Stimulated activated CD4-positive, alpha-beta T cell treated with anti-CD3 and anti-CD28 coated beads, Interleukin-4, amount 100 ng/mL, for 1 hour (primary cell): ENCODE measurements at places on chromosomes 12 and 14.

- DNase-seq, result no peak
Observed at GRCh38 chr12:32718926-32719325, 36.8 kb downstream of the YARS2 start.

DNA sequence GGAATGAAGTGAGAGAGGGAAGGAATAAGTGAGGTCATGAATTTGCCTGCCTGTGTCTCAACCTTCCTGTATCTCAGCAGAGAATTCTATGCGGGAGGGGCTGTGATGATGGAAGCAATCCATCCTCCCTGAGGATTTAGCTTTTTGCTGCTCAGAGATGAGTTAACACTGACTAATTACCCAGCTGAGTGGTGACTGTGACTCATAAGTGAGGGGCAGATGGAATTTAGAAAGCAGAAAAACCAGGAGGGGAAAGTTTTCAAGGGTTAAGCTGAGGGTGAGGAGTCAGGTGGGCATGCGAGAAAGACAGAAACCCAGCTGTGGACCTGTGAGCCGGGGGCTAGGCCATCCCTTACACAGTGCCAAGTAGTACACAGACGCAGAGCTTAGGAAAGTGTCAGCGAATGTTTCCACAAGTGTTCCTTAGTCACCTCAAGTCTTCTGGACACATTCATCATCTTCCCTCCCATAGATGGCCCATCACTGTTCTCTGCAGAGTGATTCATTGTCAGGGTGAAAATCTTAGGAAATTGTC lies 277.9 kb downstream of the IPO8 start:
- no peak for DNase-seq

DNA sequence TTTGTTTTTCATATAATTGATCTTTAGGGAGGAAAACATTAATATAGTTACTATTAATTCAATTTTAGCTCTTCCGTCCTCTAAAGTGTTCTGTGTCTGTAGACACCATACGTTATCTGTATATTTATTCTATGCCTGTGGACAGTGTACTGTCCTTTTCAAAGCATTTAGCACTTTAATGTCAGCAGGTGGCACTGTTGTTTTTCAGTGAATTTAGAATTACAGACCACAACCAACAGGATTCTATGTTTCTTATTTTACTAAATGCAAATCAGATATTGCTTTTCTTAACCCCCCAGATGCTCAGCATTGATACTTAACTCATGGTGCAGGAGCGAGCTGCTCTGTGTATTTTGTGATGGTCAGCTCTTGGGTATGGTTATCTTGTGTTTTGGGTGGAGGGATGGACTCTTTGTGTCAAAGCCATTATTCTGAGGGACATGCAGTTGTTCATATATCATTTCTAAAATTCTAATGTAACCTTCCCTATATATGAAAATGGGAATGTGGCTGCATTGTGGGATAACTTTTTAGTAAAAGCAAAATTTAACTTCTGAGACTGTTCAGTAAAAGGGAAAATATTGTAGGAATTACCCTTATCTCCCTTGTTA lies 65.2 kb downstream of the PAPOLA start:
- no peak for DNase-seq

GRCh38 chr12:22670762-22671161 lies 45.8 kb downstream of the ETNK1 start:
- DNase-seq, result no peak

DNA sequence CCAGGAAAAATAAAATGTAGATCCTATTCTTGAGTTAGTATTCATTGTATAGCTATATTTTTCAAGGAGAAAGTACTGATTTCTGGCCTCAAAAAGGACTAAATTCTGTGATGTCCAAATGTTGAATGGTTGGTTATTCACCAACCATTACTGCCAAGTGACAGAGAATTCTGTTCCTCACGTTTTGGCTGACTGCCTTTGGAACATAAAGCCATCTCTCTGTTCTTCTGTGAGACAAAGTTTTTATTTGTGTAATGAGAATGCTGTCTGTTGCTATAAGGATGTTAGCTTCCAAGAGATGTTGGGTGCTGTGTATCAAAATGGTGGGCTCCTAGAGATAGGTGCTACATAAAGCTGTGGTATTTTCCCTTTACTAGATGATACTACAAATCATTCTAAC lies 9.3 kb downstream of the ZNF410 start:
- DNase-seq, result no peak

GRCh38 chr14:96154900-96155299 lies 49.7 kb upstream of the BDKRB2 start:
- no peak for DNase-seq

DNA sequence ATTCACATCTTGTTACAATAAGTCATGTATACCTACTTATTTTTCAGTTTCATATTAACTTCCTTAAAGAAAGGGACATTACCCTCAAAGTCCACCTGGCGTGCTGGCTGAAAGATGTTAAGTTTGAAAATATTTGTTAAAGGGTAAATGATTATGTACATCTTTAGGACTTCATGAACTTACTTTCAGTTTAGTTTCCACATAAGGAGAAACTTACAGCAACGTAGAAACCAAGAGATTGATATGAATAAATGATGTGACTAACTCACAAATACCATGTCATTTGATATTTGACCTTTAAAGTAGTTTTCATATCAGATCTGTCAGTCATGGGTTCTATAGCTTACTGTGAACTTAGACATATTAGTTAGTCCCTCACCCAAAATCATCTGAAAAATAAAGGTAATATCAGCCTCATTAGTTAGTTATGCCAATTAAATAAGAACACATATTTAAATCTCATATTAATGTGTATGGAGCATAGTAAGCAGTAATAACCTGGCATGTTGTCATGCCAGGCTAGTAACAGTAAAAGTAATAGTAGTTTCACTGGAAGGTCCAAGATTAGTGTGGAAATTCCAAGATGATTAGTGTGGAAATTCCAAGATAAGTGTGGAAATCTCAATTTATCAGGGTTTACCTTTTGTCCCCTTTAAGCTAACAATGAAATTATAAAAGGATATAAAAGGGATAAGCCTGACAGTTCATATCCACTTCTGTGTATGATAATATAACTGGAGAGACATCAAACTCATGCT lies 1.9 kb upstream of the CLEC2D start:
- DNase-seq, result no peak

DNA sequence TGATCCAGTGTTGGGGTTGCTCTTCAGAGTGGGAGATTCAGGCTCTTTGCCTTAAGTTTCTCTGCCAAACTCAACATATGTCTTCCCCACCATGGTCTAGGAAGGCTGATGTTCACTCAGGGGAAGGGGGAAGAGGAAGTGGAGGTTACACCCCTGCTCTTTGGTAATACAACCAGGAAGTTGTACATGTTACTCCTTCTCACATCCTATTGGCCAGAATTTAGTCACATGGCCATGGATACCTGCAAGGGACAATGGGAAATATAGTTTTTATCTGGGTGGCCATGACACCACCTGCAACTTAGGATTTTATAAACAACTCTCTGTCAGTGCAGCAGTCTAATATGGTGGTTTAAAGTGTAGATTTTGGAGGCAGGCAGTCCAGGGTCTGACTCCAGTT lies 150.9 kb downstream of the TBX5 start:
- no peak for DNase-seq

DNA sequence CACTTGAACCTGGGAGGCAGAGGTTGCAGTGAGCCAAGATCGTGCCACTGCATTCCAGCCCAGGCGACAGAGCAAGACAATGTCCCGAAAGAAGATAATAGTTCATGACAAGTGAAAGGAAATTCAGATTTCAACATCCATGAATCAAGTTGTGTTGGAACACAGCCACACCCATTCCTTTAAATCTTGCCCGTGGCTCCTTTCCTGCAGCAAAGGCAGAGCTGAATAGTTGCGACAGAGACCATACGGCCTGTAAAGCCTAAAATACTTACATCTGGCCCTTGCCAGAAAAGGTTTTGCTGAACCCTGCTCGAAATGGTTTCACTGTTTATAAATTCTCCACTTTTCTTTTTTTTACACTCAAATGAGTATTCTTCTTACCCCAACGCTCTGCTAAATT lies 17.7 kb upstream of the ITPK1 start:
- no peak for DNase-seq

- no peak for DNase-seq
Observed at GRCh38 chr12:123782997-123783792, 21.1 kb downstream of the DNAH10 start.

GRCh38 chr14:22819151-22819988 lies 4.1 kb upstream of the SLC7A7 start:
- DNase-seq, result no peak

- no peak for DNase-seq
Observed at GRCh38 chr12:87025976-87026375, 769.8 kb upstream of the MGAT4C start.

DNA sequence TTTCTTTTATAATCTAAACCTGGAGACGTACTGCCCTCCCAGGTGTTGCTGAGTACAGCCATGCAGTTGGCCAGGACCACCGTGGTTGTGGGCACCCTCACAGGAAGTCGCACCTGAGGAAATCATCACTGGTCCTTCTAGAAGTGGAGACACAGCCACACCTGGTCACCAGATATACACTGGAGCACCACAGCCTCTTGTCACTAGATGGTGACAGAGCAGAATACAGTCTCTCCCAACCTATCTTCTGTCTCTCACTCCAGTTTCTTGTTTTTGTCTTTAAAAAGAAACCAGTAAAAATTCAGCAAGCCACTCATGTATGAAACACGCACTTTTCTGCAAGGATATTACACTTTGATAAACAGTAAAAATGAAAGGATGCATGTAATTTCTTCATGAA lies 43.1 kb upstream of the GPHB5 start:
- no peak for DNase-seq

- DNase-seq, result no peak
Observed at GRCh38 chr14:88616697-88617096, 53.9 kb downstream of the ZC3H14 start.

- DNase-seq, result no peak
Observed at GRCh38 chr14:100012478-100013327, 52.5 kb upstream of the EVL start.

GRCh38 chr12:121678305-121678704 lies 8.9 kb upstream of the MORN3 start:
- no peak for DNase-seq

- peak; percentile 46 for DNase-seq
Observed at GRCh38 chr12:460261-461230, 807 bp downstream of the B4GALNT3 start.

GRCh38 chr12:74903522-74903921 lies 306.1 kb downstream of the KCNC2 start:
- DNase-seq, result no peak

DNA sequence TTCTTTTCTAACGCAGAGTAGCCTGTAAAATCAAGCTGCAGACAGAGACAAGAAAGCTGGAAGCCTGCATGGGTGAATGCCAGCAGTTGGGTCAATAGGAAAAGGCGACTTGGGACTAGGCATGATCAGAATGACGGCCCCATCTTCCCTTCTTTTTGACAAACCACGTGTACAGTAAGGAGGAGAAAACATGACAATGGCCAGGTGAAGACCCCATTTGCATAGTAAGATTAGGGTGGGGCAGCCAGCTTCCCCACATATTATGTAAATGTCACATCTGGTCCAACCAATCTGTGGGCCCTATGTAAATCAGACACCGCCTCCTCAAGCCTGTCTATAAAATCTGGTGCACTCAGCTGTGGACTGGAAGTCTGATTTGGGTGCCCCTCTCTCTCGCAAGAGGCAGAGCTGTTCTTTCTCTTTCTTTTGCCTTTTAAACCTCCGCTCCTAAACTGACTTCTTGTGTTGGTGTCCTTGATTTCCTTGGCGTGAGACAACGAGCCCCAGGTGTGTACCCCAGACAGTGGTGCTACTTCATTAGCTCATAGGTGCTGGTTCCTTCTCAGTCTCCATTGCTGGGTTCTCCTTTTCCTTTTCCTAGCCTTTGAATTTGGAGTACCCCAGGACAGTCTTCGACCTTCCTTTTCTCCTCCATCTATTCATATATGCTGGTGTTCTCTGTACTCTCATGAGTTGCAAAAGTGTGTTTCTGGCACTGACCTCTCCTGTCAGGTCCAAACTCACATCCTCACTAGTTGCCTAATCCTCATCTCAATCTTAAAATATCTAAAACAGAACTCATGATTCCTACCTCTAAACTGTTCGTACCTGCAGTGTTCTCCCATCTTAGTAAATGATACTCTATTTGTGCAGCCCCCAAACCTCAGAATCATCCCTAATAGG lies 9.4 kb upstream of the DHRS7 start:
- DNase-seq, result no peak

DNA sequence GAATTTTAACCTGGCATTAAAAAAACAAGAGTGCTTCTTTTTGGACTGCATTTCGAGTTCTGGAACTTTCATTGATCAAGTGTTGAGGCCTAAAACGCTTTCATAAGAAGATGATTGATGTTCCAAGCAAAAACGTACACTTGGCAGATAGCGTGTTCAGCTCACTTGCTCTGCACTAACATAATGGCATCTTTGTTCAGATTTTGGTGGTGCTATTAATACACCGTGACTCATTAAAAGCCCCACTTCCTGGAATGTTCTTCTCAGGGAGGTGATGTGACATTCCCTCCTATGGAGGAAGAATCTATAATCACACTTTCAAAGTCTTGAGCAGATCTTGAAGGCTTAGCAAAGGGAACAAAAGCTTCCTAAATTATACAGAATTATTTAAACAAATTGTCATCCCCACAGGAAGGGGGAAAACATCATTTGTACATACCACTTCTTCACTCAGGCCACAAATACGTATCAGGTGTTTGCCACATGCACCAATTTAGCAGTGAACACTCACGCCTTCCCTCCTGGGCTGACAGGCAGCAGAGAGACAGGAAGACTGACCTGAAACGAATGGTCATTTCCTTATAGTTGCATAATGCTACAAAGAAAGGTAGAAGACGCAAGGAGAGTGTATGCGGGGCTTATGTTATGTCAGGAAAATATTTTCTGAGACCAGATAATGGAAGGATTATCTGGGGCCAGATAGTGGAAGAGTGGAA lies 15.4 kb downstream of the HSP90AA1 start:
- no peak for DNase-seq

DNA sequence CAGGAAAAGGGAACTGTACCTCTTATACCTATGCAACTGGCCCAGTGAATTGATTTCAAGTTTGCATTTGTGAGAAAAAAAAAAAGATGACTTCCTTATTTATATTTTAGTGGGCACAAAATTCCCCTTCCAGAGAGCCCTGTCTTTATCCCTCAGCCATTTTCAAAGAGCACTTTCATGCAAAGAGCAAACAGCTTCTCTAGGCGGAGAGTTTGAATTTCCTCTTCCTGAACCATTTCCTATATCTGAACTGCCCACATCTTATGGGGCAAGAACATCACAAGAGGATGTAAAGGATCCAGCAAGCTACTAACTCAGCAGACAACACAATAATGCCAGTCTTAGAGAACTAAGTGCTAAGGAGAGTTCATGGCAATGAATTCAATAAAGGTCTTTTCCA lies 22.3 kb upstream of the PLXNC1 start:
- DNase-seq, result no peak

- DNase-seq, result no peak
Observed at GRCh38 chr12:49641748-49642369, 18.5 kb downstream of the PRPF40B start.

GRCh38 chr14:91047174-91047753 lies 13.2 kb downstream of the RPS6KA5 start:
- DNase-seq, result no peak

GRCh38 chr14:59213368-59214315 lies 25.2 kb downstream of the DAAM1 start:
- DNase-seq, result no peak

GRCh38 chr14:94052662-94053061 lies 26.5 kb downstream of the OTUB2 start:
- no peak for DNase-seq

- DNase-seq, result peak; percentile 70
Observed at GRCh38 chr14:106459971-106460730, 933.8 kb downstream of the TMEM121 start.

GRCh38 chr12:101695706-101696105 lies 1.7 kb upstream of the CHPT1 start:
- DNase-seq, result no peak
